ENCODE measurements at places on chromosomes 1 and 21.

GRCh38 chr1:211633524-211633846 is 41.9 kb downstream of the NEK2 start:
- no peak for DNase-seq

DNA sequence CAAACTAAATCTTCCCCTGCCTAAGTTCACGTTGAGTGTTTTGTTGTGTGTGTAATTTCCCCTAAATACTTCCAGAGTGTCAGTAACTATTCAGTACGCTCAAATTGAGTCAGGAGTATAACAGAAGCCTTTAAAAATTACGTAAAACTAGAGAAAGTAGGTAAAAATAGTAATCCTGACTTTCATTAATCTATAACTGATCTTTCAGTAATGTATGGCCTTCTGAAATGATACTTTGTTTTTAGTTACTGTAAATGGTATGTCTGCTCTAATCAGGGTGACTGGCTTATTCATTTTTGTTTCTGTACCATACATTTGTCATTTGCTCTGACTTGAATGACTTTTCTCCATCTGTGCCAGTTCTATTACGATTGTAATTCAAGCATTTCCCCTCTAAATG is 29.4 kb downstream of the MIER1 start:
- DNase-seq: no peak

DNA sequence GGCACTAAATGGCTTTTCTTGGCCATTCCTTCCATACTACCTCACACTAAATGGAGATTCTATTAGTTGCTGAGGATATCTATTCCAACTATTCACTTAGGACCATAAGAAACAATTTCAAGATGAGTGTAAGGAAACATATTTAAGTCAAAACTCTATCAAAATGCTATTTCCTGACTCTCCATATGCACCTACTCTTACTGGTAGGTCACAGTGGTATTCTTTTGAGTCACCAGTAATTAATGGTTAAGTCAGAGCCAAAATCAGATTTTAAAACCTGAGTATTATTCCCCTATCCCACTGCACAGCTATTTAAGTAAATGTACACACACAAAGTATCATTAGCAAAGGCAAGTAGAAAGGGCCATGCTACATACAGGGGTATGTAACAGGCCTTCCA is 50.3 kb downstream of the ARID4B start:
- no peak for DNase-seq

DNA sequence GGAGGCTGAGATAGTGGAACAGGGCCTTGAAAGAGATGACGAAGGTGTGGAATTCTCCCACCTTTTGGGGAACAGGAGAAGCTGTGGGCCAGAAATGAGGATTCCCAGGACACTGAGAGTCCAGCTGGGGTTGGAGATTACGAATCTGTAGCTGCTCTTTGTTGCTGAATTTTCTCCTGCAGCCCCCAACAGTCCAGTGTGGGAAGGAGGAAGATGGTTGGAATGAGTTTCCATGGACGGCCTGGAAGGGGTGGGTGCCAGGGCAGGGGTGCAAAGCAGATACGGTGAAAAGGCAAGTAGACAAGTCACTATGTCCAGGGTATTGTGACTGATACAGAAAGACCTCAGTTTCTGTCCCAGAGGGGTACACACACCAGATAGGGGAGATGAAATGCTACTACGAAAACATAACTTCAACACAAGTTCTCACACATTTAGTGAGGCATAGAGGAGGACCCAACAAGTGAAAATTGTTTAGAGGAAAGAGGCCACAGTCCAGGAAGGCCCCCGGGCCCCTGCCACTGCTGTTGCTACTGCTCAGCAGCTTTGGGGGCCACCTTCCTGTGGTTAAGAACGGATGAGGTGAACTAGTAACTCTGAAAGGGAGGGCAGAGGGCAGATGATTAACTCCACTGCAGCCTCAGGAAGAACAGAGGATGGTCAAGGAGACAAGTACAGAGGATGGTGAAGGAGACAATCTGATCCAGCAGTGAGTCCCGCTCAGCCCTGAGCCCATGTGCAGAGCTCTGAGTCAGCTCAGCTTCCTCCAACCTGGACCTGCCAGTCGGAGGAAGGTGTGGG is 7.3 kb downstream of the CD244 start:
- DNase-seq: no peak

DNA sequence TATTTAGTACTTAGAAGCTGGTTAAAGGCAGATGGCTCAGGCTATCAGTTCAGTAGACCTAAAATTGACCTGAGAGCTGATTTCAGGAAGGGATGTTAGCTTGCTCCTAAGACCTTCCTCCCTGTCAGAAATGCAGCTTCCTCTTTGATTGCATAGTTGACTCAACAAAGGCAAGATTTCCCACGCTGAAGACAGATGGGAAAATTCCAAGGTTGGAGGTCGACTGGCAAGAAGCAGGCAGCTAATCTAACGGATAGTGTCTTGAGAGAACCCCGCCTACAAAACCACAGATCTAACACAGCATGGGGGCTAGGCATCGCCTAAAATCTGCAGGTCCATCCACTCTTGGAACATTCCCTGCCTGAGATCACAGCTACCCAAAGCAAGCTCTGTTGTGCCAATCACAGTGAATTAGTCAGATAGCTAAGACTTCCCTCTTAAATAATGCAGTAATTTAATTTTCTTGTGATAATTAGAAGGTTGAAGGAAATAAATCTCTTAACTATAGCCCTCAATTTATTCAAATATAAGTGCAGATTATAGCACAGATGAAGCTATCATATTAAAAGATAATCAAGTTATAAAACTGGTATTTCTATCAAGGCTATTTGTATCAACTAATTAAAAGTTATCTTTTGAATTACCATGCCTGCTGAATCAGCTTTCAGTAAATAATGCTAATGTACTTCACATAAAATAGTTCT is 357.8 kb upstream of the SGIP1 start:
- no peak for DNase-seq
